ENCODE measurements at places on chromosomes 6 and 20.

DNA sequence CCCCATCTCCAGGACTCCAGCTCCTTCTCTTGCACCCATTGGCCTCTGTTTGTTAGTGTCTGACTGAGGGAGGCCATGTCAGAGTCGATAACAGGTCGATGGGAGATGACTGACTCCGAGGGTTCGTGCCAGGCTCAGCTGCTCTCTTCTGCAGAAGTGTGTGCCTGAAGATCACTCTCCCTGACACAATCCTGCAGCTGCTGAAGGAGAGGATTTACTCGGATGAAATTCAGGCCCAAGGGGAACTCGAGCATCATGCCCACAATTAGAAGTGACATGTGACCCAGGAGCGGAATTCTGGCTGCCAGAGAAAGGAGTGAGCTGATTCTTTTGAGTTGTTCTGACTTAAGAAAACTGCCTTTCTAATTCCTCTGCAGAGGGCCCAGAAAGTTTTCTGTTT is 318.2 kb downstream of the MAFB start:
- DNase-seq: no peak

- DNase-seq: no peak
Observed at GRCh38 chr6:6085928-6086668, 79.4 kb upstream of the NRN1 start.

GRCh38 chr6:152351110-152351509 is 286.1 kb downstream of the SYNE1 start:
- no peak for DNase-seq

- DNase-seq: no peak
Observed at GRCh38 chr6:163786995-163787671, 372.6 kb downstream of the QKI start.

- no peak for DNase-seq
Observed at GRCh38 chr20:62751551-62752150, 43.0 kb downstream of the NTSR1 start.

DNA sequence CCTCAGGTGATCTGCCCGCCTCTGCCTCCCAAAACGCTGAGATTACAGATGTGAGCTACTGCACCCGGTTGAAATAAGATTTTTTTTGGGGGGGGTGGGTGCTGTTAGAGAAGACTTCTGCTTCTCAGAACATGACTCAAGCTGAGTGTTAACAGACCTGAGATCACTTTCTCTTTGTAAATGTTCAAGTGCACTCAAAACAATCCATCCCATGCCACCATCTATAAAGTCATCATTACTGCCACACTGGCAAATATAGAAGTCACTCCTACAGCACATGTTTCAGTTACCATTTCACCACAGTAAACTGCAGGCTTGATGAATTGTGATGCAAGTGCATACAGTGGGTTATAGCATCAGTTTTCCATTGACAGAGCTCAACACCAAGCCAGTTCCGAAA is 9.0 kb downstream of the VPS16 start:
- DNase-seq: no peak

- no peak for DNase-seq
Observed at GRCh38 chr20:63116412-63117106, 99.4 kb downstream of the YTHDF1 start.

- no peak for DNase-seq
Observed at GRCh38 chr6:56795466-56796195, 152.9 kb upstream of the DST start.

DNA sequence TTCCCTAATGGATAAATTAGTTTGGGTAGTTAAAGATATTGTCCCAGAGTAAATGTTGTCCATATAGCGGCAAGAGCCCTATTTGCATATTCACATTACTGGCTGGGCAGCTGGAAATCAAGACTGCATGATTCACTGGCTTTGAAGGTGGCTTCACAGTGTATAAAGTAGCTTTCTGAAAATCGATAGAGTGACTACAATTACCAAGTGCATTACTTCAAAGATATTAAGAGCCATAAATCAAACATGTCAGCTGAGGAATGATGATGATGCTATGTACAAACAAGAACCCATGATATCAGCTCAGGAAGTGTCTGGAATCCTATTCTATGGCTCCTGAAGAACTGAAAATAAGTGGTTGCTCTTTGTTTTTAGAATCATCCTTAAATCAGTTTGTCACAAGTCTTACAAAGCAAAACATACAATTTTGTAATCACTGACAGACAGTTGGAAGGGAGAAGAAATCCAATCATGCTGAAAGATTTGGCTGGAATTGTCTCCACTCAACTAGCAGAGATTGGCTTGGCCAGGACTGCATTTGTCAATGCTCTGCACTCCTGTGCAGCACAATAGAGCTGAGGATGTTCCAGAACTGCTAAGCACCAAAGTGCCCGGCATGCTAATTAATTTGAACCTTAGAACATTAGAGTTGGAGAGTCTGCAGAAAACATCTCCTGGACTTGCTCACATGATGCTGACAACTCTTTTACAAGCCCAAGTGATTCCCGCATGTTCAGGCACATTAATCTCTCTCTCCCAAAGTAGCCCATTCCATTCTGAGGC is 77.9 kb upstream of the B3GAT2 start:
- DNase-seq: no peak

DNA sequence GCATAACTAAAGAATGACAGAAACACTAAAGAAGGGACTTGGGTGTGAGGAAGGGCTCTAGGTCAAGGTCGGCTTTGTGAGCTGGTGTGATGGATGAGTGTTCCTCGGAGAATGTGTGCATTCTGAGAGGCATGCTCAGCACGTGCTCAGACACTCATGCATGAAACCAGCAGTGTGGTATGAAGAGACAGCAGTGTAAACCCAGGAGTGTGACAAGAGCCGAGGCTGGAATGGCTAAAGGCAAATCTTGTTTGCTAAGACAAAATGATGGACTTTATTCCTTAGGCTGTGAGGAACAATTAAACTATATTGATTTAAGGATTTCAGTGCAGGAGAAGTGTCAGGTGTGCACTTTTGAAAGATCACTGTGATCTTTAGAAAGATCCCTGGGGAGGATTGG is 107.4 kb upstream of the MAP7 start:
- no peak for DNase-seq

DNA sequence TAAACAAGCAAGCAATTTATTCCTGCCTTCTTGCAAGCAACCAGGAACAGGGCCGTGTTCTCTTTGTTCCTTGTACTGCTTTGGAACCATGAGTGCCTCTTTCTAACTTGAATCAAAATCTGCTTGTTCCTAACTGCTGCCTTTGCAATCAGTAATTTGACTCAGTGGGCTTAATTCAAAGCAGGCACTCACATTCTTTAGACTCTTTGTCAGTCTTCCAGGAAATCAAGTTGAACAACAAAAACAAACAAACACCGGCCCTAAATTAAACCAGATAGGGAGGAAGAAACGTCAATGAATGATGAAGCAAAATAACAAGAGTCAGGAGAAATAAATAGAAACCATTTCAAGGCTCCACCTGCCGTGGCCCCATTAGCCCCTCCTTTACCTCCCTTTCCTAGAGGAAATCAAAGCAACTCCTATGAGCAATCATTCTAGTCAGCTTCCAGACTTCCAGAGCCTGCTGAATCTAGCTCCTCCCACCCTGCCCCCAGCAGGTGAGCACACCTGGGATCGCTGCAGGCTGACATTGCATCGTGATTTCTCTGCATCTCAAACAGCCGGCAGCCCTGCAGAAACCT is 582.2 kb upstream of the FLRT3 start:
- no peak for DNase-seq

DNA sequence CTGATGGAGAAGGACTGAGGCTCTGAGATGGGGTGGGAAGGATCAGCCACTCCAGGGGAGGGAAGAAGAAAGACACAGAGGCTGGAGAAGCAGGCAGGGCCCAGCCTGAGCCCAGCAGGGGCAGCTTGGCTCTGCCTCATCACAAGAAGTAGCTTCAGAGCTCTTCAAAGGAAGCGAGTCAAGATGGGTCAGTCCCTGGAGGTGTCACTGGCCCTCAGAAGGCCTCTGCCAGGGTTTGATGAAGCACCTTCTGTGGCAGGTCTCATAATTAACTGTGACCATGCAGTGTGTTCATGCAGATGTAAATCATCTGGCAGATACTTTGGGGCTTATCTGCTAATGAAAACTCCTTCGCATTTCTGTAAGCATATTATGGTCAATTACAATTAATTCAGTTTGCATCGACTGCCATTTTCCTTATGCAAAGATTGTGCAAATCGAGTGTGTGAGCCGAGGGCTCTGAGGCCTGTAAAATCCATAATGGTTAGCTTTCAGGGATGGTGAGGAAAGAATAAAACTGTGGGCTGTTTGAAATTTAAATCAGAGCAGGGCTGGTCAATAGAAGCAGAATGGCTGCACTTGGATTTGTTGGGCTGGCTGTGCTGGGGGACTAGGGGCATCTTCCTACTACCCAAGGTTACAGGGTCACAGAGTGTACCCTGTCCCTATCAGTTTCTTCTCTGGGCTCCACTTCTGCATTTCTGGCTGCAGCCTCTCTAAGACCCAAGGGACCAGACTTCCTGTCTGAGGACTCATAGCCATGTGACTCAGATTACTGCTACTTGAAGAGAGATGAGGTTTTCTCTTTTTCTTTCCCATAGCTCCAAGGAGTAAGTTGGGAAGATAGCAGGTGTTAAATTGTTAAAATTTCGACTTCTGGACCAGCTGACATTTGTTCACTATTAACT is 376.6 kb downstream of the DHX35 start:
- no peak for DNase-seq

GRCh38 chr20:10239954-10240353 is 21.3 kb downstream of the SNAP25 start:
- no peak for DNase-seq

- DNase-seq: no peak
Observed at GRCh38 chr6:132280436-132280835, 120.8 kb downstream of the MOXD1 start.

- no peak for DNase-seq
Observed at GRCh38 chr6:16248271-16248853, 10.0 kb downstream of the GMPR start.

DNA sequence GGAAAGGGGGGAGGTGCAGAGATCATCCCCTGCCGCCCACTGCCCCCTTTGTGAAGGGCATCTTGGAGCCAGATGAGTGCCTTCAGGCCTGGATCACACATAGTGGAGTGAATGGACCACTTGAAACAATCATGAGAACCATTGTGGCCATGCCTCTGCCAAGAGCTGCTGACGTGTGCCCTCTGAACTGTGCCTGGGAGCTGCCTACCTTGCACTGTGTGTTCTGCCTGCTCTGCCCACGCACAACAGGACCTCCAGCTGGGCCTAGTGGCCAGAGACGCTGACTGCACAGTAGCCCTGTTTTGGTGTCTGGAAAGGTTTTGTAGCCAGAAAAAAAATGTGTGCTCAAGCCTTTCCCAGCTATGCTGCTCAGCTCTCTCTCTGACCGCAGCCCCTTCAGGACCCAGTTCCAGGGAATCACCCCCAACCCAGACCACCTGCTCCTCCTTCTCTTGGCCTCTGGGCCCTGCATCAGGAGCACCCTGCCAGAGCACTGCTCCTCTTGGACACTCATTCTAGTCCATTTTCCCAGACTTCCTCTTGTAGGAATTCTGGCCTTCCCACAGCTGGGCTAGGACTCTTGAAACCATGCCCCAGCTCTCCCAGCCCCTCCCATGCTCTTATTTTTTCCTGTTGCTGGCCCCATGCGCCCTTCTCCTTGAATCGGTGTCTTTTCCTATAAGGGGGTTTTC is 1.6 kb upstream of the ADIG start:
- no peak for DNase-seq

- DNase-seq: no peak
Observed at GRCh38 chr6:116513224-116513875, 1.9 kb downstream of the CALHM5 start.

GRCh38 chr6:164039954-164040375 is 625.4 kb downstream of the QKI start:
- DNase-seq: no peak

GRCh38 chr6:39792540-39793450 is 619 bp downstream of the DAAM2 start:
- DNase-seq: no peak

- DNase-seq: no peak
Observed at GRCh38 chr6:156917213-156917612, 140.0 kb downstream of the ARID1B start.

- DNase-seq: no peak
Observed at GRCh38 chr6:150567380-150567779, 32.3 kb upstream of the PLEKHG1 start.

DNA sequence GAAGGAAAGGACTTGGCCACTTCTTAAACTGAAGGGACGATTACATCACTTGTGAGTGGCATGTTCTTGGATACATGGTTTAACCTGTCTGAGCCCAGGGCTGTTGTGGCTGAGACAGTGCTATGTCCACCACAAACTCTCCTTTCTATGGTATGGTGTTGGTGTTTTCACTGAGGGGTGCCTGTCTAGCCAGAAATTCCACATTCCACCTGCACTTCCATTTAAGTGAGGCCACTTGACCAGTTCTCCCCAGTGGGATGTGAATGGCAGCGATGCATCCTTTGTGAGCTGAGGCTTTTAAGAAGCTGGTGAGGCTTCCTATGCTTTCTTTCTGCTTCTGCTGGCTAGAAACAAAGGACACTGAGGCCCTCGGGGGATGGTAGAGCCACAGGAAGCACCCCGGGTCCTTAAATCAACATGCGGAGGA is 151.4 kb upstream of the CHD6 start:
- no peak for DNase-seq

DNA sequence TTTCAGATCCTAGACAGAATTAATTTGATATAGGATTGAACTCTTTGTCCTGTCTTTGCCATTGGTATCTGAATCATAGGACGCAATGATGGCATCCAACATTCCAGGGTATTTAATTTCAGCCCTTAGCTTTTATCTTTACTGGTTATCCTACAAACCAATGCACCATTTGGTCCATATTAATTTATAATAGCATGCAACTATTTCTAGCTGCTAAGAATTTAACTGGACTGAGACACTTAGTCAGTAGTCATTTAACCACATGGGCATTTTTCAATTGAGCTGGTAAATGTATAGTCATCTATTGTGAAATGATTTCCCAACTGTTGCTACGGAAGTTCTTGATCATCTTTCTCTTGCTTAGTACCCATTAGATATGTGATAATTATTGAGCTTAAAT is 141.1 kb downstream of the CD164 start:
- no peak for DNase-seq

GRCh38 chr20:59733351-59733750 is 129.0 kb downstream of the PHACTR3 start:
- no peak for DNase-seq

- DNase-seq: no peak
Observed at GRCh38 chr6:50792771-50793170, 25.9 kb upstream of the TFAP2B start.

GRCh38 chr6:19925533-19925932 is 88.4 kb downstream of the ID4 start:
- no peak for DNase-seq

GRCh38 chr6:8321671-8322404 is 113.5 kb downstream of the SLC35B3 start:
- no peak for DNase-seq

DNA sequence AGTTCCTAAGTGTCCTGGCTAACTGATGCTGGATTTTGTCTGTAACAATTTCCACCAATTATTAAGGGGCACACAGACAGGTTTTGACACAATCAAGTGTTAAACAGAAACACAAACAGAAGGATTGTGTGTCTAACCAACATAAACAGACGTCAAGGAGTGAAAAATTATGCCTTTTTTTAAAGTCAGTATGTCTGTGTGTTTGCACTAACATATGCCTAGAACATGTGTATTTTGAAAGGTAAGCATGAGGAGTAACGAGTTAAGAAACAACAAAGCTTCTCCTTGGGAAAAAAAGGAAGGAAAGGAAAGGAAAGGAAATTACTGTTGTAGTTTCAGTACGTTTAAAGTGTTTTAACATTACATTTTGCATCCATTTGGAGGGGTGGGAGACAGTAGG is 466.3 kb upstream of the ID4 start:
- DNase-seq: no peak

- DNase-seq: no peak
Observed at GRCh38 chr6:151103266-151103665, 136.5 kb upstream of the AKAP12 start.

All from NCI-H524 treated with DMSO at 0.1 percent for 48 hours (cell line).